ENCODE measurements at places on chromosomes 12 and 14. TPM values are rescaled to one million over a fixed set of nuclear protein-coding genes. Genes with fewer than 3 reads are reported as not detected.

DNA sequence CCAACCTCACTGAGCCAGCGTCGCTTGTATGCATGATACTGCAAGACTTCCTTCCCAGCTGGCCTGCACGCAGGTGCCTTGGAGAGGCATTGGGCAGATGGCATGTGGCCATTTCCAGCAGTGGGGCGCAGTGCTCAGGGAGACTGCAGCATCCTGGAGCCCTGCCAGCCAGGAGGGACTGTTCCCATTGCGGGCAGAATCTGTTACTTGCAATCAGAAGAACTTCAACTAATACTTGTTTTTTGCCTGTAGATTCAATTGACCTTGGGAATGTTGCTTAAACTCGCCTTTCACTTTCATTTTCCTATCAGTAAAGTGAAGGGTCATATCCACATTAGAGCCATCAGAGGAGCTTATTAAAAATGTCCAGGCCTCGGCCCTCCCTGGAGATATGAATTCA lies 29.8 kb downstream of the ANKRD9 start:
- peak; percentile 18 for DNase-seq

- no peak for DNase-seq
These were observed 101.8 kb downstream of the LRIG3 start for GRCh38 chr12:58818546-58818945.

- no peak for DNase-seq
These were observed 12.7 kb downstream of the GNPNAT1 start for GRCh38 chr14:52778702-52779101.

Gene GZMH
- not detected for total RNA-seq

DNA sequence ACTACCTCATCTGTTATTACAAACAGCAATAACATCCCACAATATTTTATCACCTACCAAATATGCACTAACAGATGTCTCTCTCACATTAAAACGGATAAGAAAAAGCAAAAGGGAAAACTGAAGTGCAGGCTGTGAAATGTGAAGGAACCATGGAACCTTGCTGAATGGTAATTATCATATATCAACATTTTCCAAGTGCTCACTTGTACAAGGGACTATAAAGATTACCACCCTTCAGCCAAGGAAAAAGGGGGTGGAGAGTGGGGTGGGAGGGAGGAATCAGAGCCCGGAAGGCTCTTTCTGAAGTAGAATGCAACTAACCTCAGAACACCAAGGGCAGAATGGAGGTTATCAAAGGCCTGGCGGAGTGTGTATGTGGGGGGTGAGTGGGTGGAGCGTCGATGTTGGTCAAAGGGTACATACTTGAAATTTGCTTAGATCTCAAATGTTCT lies 1.2 kb downstream of the SNX6 start:
- no peak for DNase-seq

Gene FGD4
- 9.2 TPM for total RNA-seq

DNA sequence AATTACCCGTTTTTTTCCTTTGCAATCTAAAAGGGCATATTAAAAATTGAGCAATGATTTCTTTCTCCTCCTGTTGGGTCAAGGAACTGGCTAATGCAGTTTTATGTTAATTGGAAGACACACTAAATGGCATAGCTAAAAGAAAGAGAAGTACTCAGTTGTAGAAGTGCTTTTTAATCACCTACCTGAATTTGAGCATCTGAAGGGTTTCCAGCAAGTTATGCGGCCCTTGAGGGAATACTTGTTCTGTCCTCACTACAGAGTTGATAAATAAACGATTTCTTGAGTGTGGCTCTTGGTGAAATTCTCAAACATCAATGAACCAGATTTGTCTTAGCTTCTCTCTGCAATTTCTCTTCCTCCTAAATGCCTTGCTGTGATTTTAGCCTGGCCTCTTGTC lies 184.1 kb upstream of the RPH3A start:
- DNase-seq = no peak

Gene POTEG
- not detected for total RNA-seq

Gene KCNC2
- total RNA-seq = not detected

DNA sequence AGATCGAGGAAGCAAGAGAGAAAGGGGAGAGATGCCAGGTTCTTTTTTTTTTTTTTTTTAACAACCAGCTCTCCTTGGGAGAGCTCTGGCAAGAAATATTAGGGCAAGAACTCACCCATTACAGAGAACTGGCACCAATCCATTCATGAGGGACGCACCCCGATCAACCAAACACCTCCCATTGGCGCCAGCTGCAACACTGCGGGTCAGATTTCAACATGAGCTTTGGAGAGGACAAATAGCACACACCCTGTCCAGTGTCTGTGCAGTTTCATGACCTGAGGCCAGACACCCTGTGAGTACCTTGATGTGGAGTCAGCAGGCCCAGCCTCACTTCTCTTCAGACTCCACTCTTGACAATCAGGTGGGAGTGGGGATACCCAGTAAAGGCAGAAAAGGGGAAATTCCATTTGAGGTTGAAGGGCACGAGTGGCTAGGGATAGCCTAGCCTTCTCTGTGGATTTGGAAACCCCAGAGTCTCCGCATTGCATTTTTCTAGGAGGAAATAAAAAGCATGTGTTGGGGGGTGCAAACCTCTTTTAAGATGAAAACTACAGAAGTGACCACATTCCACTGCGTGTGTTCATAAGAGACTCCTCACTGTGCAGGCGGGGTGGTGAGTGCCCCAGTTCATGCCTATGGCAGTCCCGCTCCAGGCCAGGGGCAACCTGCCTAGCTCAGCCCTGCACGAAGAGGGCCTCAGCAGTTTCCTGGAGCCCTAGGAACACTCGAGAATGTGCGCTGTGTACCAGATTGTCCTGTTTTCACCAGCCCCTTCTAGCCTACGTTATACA lies 42.4 kb upstream of the GPATCH2L start:
- no peak for DNase-seq

DNA sequence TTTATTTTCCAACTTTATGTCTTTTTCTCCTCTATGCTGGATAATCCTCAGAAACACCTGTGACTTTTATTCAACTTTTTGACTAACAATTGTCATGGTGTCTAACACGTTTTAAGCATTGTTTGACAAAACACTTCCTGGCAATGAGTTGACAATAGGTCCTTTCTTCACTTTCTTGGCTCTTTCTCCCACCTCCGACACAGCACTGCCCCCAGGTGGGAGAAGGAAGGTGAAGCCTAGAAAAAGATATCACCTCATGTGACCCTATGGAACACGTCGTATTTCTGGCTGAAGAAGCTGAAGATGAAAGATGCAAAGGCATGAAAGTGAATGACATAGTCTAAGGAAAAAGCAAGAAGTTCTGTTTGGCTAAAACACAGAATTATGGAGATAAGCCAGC lies 430.0 kb downstream of the ETNK1 start:
- DNase-seq = no peak

DNA sequence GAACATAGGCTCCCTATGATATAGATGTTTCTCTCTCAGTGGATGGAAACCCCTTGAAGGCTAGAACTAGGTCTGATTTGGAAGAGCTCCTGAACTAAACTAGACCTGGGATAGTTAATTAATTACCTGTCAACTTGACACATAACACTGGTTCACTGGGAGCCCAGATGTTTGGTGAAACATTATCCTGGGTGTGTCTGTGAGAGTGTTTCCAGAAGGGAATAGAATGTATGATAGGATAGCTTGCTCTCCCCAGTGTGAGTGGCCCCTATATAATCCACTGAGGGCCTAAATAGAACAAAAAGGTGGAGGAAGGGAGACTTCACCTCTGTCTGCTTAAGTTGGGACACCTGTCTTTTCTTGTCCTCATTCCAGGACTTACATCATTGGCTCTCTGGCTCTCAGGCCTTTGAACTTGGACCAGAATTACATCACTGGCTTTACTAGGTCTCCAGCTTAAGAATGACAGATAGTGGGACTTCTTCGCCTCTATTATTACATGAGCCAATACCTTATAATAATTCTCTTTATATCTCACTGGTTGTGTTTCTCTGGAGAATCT lies 194.1 kb downstream of the KTN1 start:
- DNase-seq = no peak

Gene AKAP3
- 1.3 TPM for total RNA-seq

GRCh38 chr12:22700106-22700505 lies 75.1 kb downstream of the ETNK1 start:
- DNase-seq = peak; percentile 38

GRCh38 chr14:55580470-55581341 lies 699 bp downstream of the KTN1 start:
- DNase-seq = peak; percentile 51

- no peak for DNase-seq
These were observed 17.8 kb downstream of the OTUB2 start for GRCh38 chr14:94043756-94044475.

Gene SCNN1A
- total RNA-seq = 0.22 TPM

- DNase-seq = peak; percentile 52
These were observed 97.2 kb upstream of the PSMC1 start for GRCh38 chr14:90159146-90159545.
